ENCODE measurements at places on chromosomes 5 and 9.

- DNase-seq, result peak; percentile 44
Observed at GRCh38 chr5:180825768-180826525, 23.3 kb upstream of the MGAT1 start.

GRCh38 chr5:77797136-77797535, 21.0 kb upstream of the TBCA start:
- DNase-seq, result no peak

DNA sequence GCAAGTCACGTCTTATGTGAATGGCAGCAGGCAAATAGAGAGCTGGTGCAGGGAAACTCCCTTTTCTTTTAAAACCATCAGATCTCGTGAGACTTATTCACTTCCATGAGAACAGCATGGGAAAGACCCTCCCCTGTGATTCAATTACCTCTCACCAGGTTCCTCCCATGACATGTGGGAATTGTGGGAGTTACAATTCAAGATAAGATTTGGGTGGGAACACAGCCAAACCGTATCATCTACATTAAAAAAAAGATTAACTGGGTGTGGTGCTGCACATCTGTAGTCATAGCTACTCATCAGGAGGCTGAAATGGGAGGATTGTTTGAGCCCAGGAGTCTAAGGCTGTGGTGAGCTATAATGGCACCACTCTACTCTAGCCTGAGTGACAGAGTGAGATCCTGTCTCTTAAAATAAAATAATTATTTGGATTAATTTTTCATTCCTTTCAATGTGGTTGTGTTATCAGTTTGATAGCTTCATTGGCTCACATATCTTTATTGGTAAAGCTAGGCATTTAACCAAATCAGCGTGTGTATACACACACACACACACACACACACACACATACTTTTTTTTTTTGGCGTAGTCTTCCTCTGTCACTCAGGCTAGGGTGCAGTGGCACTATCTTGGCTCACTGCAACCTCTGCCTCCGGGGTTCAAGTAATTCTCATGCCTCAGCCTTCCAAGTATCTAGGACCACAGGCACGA, 21.8 kb downstream of the DENND4C start:
- no peak for DNase-seq

GRCh38 chr9:126605792-126606482, 7.8 kb upstream of the LMX1B start:
- DNase-seq, result no peak

DNA sequence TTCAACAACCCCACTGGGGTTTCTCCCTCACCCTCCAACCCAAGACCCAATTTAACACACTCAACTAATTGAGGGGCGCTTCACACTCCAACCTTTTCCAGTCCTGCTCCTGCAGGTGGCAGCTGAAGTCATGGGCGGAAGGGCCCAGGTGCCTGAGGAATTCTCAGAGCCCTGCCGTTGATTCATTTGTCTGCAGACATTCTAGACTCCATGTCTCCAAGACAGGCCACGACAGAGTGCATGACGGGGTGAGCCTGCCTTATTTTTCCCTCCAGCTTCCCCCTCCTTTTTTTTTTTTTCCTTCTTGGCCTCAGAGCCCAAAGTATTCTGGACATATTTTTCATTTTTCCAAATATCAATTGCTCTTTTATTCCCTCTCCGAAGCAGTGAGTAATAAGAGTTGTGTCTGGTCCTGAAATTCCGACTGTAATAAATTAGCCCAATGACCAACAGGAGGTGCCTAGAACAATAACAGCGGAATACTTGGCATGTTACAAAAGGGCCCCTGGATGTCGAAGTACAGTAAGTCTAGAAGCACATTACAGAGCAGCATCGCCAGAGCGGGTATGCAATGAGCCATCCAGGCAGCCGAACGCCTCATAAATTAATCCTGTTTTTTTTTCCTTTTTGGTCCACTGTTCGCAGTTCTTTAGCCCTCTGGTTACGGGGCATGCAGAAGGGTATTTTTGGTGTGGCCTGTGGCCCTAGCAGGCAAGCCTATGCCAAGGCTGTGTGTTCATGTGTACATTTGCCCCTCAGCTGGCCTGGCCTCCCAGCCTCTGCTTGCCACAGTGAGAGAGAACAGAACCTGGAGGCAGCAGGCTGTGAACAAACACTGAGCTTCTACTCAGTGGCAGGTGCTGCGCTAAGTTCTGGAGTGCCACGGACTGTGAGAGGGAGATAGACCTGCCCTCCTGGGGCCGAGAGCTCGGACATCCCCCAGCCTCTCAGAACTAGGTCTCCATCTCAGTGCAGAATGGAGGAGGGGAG, 8.6 kb upstream of the SMIM23 start:
- no peak for DNase-seq

DNA sequence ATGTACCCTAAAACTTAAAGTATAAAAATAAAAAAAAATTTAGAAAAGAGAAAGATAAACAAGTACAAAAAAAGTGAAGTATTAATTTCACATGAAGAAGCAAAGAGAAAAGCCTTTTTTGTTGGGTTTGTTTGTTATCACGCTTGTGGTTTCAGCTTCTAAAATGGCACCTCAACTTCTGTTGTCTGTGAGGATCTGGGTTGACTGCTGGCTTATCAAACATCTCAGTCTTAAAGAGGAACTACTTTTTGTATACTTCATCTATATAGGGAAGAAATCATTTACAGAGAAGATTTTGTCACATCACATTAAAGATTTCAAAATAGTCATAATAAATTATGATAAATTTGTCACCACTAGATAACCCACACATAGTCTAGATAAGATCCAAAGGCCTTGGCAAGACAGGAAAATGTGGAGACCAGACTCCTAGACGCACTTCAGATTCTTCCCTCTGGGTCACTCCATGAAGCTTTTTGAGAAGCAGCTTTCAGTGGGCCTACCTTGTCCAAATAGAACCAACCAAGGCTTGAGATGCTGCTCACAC, 8.8 kb upstream of the ADGRV1 start:
- no peak for DNase-seq

GRCh38 chr9:99066571-99066970, 38.3 kb upstream of the TGFBR1 start:
- DNase-seq, result no peak

DNA sequence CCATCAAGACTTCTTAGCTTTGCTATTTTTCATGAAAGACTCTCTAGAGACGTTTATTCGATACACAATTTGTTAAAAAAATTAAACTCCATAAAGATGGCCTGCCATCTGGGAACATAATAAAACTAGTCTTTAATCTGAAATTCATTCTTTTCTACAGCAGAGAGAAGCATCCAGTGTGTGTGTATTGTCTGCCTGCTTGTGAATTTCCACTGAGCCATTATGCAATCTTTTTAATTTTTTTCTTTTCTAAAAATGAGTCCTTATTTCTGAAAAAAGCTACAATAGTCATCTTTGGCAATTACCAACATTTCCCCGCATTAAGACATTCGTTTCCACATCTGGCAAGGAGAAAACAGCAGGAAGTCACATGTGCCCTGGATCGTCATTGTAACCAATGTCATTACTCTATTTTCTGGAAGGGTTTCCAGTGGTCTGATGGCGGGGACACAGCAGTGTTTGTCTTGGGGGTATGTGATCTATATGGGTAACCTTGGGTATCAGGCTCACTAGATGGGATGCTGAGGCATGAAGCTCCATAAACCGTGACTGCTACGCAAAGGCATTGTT, 263.1 kb downstream of the MSX2 start:
- DNase-seq, result no peak

DNA sequence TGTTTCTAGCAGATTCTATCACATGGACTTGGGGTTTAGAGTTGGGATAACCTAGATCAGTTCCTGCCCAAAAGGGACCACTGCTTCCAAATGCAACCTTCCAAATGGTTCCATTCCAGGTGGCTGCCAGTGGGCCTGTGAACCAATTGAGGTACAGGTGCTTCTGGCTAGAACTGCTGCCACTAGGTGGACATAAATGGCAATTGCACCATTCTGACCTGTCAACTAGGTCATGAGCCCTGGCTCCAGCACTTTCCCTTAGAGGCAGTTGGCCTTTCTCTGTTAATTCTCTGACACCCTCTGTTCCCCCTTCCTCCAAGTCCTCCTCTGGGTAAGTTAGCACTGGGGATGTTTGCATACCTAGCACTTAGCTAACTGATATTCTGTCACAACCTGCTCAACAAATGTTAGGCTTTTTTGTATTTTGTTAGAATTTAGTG, 16.6 kb upstream of the HEMGN start:
- peak; percentile 16 for DNase-seq

GRCh38 chr9:130480673-130481072, 35.9 kb downstream of the ASS1 start:
- no peak for DNase-seq

DNA sequence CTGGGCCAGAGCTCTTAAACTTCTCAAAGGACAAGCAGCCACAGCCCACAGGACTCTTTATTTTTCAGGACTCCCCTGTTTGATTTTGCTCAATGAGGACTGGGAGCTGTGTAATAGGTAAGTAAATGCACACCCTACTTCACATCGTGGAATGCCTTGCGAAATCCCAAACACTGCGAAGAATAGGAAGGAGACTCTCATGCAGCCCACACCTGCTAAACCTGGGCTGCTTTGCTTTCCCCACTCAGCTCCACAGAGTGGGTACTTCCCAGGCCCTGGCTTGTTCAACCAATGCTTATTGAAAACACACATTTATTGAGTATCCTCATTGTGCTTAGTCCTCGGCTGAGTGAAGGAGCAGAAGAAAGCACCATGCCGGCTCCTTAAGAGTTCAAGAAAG, 103.3 kb upstream of the FSTL4 start:
- no peak for DNase-seq

DNA sequence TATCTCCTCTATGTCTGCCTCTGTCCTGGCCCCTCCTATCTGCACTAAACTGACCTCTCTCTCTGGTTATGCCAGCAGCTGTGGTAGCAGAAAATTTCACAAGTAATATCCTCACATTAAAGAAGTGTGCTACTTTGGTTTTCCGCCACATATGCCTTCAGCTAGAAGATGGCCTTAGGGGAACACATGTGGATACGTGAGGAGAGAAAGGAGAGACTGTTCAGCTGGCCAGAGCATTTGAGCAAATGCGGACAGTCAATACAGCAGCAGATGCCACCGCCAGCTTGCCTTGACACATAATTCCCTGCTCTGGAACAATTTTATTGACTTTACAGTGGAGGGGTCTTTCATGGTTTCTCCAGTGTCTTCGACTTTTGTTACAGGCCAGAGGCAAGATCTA, 434.6 kb downstream of the TAF11L14 start:
- no peak for DNase-seq

GRCh38 chr9:87659534-87660419, 66.1 kb upstream of the CTSL start:
- no peak for DNase-seq

- peak; percentile 35 for DNase-seq
Observed at GRCh38 chr9:113910036-113910639, 34.0 kb downstream of the ZNF618 start.

GRCh38 chr5:75660678-75661465, 49.6 kb downstream of the ANKDD1B start:
- no peak for DNase-seq

DNA sequence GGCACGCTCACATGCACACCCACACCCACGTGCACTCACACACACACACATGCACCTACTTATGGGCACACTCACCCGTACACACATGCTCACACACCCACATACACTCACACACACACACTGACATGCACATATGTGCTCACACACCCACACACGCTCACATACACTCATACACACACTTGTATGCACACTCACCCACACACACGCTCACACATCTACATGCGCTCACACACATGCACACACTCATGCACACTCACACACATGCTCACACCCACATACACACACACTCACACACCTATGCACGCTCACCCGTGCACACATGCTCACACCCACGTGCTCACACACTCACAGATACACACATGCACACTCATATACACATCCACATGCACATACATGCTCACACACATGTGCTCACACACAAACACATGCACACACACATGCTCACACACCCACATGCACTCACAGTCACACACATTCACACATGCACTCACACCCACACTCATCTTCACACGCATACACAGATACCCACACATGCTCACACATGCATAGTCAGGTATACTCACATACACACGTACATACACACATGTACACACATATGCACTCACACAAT, 138.3 kb downstream of the OLFM1 start:
- no peak for DNase-seq

- no peak for DNase-seq
Observed at GRCh38 chr5:151068433-151069197, 12.2 kb downstream of the TNIP1 start.

DNA sequence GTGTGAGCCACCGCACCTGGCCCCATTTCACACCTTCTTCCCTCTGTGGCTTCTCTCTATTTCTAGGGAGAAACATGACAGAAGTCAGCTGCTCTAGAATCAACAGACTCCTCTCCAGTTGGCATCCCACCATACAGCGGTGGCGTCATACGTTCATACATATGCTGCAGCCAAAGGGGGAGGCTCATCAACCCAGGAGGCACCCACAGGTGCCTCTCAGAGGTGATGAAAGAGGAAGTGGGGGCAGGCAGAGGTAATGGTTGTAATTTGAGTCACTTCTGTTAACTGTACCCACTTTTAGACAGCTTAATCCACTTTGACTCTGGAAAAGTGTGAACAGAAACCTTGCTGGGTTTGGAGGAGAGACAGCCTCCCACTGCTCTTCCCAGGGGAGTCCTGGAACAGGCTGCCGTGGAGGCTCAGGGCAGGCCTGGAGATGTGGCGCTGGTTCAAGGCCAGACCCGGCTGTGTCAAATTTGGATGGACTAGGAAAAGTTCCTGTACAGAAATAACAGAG, 47.3 kb upstream of the SUB1 start:
- no peak for DNase-seq

GRCh38 chr5:102018690-102019089, 277.4 kb downstream of the SLCO4C1 start:
- no peak for DNase-seq

GRCh38 chr9:33517373-33517772, 6.7 kb upstream of the ANKRD18B start:
- DNase-seq, result no peak

DNA sequence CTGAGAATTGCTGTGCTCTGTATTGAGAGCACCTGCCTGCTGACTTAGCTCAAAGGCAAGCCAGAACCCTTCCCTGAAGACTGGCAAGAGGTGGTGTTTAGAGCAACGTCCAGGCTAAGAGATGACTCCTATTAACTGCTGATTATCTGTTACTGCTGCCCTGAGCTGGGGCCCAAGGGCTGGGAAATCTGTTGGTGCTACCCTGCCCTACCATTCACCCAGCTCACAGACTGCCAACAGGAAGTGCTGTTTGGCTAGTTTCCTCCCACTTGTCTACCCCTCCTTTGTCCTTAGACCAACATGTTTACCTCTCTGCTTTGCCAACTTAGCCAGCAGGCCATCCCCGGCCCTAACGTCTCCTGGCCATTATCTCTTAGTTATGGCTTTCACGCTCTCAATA, 6.9 kb downstream of the RAB24 start:
- DNase-seq, result peak; percentile 78

DNA sequence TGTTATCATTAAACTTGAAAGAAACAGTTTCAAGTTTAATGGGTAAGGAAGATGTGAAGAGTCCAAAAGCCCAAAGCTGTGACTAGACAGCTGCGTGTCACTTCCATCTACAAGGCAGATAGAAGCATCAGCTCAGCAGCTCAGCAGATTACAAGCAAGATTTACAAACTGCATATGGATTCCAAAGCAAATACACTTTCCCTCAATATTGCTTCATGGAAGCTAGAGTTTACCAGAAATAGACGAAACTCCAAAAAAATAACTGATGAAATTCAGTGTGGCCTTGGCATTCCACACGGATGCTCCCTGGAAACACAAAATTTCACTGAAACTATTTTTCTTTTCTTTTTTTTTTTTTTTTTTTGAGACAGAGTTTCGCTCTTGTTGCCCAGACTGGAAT, 17.9 kb downstream of the MYO10 start:
- DNase-seq, result no peak

- no peak for DNase-seq
Observed at GRCh38 chr9:36878986-36879982, 154.8 kb downstream of the PAX5 start.

Measured in large intestine (tissue), 12 donors.